ENCODE measurements at places on chromosomes 11 and 22.

DNA sequence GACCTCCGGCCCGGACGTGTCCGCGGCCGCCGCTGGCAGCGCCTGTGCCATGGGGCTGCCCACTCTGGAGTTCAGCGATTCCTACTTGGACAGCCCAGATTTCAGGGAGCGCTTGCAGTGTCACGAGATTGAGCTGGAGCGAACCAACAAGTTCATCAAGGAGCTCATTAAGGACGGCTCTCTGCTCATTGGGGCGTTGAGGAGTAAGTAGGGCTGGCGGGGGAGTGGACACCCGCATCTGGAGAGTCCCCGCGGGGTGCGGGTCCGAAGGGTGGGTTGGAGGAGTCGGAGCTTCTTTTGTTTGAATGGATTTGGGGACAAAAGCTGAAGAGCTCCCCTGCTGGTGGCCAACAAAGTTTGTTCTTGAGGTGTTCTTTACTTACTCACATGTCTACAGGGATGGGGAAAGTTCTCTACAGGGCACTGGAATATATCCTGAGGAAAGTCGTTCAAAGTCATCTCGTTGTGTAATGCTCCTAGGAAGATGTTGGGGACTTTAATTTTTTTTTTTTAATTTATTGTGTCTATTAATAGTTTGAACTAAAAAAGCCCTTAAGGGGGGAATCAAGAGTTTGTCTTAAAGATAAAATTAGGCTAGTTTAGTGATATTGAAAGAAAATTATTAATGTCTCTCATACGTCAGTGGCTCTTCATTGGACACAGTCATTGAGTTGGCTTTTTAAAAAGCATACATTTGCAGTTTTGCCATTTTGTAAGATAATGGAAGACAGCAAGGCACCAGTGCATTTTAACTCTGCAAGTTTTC, 725 bp downstream of the ARHGAP42 start:
- DNase-seq: no peak

GRCh38 chr11:22797047-22797446, 32.6 kb downstream of the SVIP start:
- DNase-seq: no peak

DNA sequence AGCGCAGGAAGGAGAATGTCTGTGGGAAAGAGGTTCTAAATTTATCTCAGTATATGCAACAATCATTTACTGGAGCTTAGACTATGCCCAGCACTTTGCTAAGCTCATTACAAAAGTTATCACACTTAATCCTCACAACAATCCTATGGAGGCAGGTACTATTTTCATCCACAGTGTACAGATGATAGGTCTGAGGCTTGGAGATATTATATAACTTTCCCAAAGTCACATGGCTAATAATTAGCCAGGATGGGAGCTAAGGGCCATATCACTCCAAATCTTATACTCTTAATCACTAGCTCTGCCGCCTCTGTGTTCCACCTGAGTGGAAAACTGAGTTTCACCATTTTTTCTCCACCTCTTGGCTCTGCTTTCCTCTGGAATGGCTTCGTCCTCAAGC, 47.3 kb upstream of the CAPRIN1 start:
- DNase-seq: no peak

DNA sequence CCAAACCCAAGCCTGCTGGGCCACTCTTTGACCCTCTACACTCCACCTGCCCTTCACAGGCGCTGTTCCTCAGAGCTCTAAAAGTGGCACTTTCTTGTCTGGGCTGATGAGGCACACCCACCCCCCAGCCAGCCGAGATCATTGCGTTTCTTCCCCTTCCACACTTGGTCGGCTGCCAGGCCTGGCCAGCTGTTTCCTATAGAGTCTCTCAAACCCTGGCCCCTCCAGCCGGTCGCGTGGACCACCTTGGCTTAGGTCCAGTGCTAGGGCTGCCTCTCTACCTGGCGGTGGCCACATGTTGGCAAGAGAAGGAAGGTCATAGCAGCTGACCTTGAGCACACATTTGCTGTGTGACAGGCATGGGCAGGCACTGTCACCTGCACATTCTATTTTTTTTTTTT, 60.6 kb downstream of the PPP6R2 start:
- no peak for DNase-seq
